ENCODE measurements at places on chromosomes 7 and 10.

DNA sequence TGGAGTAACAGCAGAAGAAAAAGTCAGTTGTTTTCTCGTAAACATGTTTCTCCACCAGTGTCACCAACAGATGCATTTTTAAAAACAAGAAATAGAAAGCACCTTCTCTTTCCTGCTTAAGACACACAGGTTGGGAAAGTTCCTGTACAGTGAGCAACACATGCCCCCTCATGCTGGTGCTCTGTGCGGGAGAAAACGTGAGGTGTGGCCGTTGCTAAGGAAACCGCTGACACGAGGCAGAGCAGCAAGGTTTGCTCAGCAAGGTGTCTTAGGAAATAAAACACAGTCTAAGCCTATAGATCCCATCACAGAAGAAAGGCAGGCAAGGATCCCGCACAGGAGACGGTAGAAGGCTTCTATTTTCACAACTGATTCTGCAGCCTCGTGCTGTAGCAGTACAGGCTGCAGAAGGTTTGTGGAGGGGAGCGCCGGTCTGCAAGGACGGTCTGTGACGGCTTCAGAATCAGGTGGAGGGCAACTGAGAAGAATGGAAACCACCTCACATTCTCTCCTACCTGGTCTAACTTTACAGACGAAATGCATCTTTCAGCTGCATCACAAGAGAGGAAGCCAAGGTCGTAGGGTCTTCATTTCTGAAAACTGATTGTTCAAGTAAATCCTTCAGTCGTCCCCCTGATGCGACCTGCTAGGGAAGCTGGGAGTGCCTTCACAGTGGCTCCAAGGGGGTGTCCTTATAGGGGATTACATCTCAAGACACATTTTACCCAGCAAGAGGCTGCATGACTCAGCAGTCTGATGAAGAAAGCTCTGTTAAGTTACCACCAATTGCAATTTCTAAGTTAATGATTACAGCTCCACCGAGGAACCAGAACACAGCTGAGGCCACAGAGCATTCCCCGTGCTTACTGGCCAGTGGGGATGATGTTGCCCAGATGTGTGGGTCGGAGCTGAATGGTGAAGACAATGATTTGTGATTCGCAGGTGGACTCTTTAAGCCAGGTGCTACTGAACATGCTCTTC is 150.7 kb upstream of the KLF14 start:
- no peak for DNase-seq

DNA sequence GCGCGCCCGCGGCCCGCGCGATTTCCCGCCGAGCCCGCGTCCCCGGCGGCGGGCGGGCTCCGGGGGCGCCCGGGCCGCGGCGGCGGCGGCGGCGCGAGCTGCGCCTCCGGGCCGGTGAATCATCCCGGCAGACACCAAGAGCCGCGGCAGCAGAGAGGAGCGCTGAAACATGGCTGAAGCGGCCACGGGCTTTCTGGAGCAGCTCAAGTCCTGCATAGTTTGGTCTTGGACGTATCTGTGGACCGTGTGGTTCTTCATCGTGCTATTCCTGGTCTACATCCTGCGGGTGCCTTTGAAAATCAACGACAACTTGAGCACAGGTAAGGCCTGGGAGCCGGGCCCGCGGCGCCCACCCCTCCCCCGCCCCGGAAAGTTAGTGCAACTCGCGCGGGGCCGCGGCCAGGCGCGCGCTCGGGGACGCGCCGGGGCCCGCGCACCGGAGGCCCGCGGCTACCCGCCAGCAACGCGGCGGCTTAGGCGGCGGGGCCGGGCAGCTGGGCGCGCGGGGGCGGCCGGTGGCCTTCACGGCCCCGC is at the start of gene ST7:
Gene ST7 (plus strand): TSS at position 130 of the 534 bp plus-strand sequence. CDS start 40 bp downstream, at position 170.
- peak; percentile 35 for DNase-seq

- no peak for DNase-seq
These were observed 339.4 kb upstream of the SHH start for GRCh38 chr7:156151658-156152057.

GRCh38 chr7:70303780-70304179 is 705.5 kb downstream of the AUTS2 start:
- DNase-seq, result no peak
